Hair follicular keratinocyte (primary cell): ENCODE measurements at places on chromosomes 1 and 21. TPM values are rescaled to one million over a fixed set of nuclear protein-coding genes. Genes with fewer than 3 reads are reported as not detected.

Gene AVPR1B
- not detected in 2 replicates for total RNA-seq

Gene PLEKHG5
- 28.8 and 57.3 TPM in 2 replicates for total RNA-seq

Gene CEPT1
- 30.9 and 37.5 TPM in 2 replicates for total RNA-seq

Gene TSPEAR
- total RNA-seq = not detected in 2 replicates

Gene TFF2
- total RNA-seq = not detected in 2 replicates

Gene FCER1A
- not detected in 2 replicates for total RNA-seq

Gene CLDN8
- not detected in 2 replicates for total RNA-seq

Gene EFCAB14
- 50.1 and 55.3 TPM in 2 replicates for total RNA-seq

Gene TNFAIP8L2
- not detected in 2 replicates for total RNA-seq
